NCI-H1436 (cell line): ENCODE measurements at places on chromosomes 16 and 17.

- no peak for DNase-seq
These were observed 90.0 kb downstream of the FOXL1 start for GRCh38 chr16:86668136-86668910.

- no peak for DNase-seq
These were observed 5.8 kb downstream of the LMF1 start for GRCh38 chr16:965036-965395.

DNA sequence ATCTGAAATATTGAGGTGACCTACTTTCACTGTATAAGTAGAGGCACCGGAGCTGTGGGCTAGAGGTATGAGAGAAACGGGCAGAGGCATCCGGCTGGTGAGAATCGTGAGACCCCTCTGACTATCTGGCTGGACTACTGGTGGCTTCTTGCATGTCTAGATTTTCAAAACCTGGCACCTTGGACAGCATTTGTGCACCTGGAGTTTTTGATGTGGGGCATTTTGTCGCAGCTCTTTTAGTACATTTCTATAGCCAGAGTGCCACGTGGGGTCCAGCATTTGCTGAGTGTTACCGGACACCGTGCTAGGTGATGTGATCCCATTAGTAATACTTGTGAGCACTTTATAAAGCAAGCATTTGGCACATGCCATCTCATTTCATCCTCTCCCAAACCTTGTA is 32.6 kb upstream of the SHISA9 start:
- DNase-seq, result no peak

DNA sequence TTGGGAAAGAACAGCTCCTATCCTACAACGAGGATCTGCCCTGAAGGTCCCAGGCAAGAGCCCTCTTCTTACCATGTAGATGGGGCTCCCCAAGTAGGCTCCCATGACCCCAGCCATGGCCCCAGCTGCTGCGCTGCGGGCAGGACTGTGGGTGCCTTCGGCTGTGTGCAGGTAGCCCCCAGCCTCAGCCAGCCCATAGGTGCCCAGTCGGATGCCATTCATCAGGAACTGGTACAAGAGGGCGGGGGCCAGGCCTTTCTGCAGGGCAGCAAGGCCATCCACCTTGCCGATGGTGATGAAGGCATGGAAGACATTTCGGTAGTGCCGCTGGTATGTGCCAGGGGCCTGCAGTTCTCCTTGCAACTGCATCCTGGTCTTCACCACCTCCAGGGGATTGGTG is 839 bp downstream of the SLC25A35 start:
- no peak for DNase-seq

DNA sequence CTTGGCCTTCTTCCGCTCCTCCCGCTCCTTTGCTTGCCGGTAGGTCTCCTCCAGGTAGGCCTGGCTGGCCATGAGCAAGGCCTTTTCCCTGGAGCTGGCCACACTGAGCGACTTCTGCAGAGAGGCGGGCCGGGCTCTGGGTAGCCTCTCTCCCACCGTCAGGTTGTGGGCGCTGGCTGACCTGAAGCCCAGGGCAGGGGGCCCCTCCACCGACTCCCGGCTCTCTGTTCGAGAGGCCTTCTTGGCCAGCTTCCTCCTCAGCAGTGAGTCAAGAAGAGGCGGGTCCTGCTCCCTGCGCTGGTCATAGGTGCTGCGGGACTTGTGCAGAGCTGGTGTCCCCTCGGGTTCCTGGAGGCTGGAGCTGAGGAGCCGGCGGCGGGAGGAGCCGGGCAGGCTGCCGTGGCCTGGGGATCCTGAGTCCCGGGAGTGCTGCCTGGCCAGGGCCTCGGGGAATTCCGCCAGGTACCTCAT is 12.8 kb downstream of the GPR179 start:
- no peak for DNase-seq

DNA sequence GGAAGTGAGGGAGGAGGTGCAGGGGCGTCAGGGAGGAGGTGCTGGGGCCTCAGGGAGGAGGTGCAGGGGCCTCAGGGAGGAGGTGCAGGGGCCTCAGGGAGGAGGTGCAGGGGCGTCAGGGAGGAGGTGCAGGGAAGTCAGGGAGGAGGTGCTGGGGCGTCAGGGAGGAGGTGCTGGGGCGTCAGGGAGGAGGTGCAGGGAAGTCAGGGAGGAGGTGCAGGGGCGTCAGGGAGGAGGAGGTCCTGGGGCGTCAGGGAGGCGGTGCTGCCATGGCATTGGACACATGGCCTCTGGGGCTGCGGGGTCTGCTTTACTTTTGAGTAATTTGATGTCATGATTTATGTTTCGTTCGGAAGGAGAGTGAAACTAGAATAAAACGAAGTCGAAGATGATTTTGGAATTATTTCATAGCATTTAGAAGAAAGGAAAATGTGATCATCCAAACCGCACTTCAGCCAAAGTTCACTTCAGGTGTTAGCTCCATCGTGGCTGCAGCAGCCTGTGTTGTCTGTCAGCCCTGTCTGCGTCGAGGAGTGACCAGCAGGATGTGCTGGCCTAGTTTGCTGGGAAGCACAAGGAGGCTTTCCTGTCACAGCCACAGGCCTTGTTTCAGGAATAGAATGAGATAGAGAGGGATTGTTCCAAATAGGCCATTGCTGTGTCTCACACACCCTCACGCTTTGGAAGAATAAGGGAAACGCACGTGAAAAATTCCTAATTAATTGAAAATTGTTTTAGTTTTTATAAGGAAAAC is 42.8 kb downstream of the RAB11FIP3 start:
- DNase-seq, result no peak

DNA sequence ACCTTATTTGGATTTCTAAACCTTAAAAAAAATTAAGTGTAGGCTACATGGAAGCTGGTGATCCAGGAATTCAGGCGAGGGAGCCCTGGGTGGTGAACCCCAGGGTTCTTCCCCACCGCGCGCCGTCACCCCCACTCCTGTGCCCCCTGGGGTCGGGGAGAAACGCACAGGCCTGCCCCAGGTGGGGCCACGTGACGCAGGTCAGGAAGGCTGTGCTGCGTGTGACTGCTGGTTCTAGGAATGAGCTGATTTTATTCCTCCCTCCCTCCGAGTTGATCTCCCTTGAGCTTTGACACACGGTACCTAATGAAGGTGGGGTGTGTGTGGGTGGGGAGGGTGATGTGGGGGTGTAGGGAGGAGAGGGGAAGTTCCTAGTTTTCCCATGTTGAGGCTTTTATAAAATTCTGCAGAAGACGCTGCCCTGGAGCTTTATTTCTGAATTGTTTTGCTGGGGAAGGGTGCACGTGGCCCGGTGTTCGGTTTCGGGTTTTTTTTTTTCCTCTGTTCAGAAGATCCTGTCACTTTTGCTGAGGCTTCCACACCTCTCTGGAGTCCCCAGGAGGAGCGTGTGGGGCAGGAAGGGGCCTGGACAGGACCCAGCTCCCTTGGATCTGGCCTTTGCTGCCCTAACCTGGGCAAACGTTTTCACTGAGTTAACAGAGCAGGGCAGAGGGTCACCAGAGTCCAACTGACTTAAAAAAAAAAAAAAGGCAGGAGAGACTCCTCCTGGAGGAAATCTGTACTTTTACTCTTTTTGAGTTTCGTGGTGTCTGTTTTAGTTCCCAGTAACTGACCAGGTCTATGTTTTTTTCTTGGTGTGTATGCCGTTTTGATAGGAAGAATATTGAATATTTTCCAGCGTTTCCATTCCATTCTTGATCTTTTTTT is 55.8 kb upstream of the GSE1 start:
- no peak for DNase-seq

- no peak for DNase-seq
These were observed 667.4 kb upstream of the SALL1 start for GRCh38 chr16:51818342-51818944.

DNA sequence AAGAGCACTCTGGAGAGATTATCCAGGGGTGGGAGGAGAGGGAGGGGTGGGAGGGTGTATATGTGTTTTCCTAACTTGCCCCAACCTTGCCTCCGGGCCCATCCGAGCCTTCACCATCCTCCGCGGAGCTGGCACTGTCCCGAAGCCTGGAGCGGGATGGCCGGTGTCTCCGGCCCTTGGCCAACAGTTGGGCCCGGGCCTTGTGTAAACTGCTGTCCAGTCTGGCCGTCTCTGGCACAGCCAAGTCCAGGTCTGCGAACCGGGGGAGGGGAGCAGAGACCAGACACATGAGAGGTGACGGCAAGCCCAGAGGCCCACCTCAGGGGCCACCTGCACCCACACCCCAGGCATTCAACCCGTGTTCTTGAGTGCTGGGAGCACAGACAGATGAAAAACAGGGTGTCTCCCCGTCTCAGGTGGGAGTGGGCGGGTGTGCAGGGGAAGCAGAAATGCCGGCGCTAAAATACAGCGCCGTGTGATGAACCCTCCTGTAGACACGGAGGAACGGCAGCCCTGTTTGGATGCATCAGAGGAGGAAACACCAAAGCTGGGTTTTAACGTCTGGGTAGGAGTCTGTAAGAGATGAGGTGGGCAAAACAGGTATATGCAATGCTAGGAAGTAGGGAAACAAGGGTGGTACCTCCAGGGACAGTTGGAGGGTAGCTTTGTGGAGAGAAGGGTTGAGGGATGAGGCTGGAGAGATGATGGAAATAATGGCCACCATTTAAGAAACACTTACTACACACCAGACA is 11.7 kb downstream of the SAMD14 start:
- DNase-seq, result no peak

DNA sequence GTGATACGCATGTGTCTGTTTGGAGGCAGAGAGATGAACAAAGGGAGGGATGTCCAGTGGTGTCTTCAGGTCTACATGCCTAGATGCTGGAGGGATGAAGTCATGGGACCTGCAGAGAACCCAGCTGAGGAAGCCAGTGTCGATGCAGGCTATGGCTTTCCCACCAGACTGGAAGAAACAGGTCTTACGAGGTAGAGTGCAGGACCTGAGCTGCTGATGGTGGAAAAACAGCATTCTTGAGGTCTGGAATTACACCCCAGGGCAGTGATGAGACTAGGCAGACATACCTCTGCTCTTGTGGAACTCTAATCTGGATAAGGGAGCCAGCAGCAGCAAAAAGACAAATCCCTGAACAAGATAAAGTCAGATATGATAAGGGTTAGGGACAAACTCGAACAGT is 37.4 kb downstream of the ARSG start:
- no peak for DNase-seq

DNA sequence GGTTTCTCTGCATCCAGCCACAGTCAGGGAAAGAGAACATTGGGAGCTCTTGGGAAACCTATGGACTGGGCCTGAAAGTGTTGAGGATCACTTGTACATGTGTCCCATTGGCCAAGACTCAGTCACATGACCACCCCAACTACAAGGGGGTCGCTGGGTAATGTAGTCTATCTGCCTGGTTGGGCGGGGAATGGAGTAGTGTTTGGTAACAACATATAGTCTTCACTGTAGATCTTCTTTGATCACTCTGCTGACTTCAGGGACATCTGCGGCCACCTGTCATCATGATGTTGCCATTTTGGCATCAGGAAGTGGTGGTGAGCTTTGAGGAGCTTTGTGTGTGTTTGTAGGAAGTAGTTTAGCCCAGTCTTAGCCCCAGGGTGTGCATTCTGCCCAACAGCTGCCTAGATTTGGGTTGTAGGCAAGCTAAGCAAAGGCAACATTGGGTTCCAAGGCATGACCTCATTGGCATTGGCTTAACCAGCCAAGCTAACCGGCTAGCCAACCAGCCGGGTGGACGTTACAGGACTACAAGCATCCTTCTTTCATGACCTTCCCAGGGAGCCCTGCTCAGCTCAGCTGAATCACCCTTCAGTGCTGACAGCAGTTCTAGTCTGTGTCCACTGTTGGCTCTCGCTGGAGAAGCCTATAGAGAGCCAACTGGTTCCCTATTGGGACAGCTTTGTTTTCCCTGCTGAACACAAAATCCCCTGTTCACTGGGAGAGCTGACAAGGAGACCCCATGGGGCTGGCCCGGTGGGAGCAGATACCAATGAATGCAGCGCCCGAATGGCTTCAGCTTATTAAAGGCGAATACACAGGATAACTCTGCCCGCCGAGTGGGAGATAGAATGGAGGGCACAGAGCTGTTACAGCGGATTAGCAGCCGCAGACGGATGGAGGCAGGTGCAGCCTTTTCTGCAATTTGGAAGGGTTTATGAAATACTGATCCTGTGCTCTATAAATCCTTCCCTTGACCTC is 178.6 kb downstream of the NTN1 start:
- no peak for DNase-seq

DNA sequence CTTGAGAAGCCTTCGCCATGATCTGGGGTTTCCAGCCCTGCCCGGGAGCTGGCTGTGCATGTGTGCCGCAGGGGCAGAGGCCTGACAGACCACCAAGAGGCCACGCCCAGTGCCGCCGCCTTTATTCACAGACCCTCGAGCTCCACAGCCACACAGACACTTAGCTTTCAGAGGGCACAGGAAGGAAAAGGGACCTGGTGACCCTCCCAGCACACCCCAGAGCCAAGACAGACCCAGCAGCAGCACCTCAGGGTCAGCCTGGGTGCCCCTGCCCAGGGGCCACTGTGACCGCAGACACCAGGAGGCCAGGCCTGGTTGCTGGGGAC is 10.8 kb downstream of the MCRIP1 start:
- DNase-seq, result no peak

- no peak for DNase-seq
These were observed 4.4 kb downstream of the GPS1 start for GRCh38 chr17:82055965-82056728.

DNA sequence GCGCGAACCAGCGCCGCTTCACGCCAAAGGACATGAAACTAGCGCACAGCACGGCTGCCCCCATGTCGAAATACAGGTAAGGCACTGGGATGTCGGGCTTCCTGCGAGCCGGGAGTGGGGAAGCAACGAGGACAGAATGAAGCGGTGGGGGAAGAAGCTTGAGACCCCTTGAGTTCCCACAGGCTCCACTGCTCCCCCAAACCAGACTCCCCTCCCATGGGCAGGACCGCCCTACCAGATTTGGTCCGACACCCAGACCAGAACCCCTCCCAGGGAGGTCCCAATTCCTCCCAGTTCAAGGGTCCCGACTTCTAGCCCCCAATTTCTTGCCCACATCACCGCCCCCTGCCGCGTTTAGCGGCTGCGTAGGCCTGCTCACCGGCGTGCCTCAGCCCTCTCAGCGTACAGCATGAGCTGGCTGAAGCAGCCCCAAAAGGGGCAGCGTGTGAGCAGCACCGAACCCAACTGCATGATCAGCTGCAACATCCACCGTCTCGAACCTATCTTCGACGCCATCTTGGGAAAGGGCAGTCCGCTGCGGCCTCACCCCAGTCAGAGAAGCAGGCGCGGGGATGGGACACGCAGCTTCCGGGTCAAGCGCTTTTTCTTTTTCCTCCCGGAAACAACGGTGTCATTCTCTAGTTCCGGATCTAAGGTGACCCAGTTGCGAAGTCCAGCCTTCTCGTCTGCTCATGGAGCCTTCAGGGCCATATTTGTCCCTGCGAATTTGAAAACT is at the start of gene TMEM101:
Gene TMEM101, minus strand, starts transcription at position 527 of the 736 bp plus-strand sequence. Its CDS starts 11 bp downstream, at position 516.
- DNase-seq, result peak; percentile 95

GRCh38 chr17:63086483-63087185 is 120.6 kb downstream of the TANC2 start:
- DNase-seq, result no peak

- no peak for DNase-seq
These were observed 42.4 kb upstream of the LONP2 start for GRCh38 chr16:48201515-48202201.

DNA sequence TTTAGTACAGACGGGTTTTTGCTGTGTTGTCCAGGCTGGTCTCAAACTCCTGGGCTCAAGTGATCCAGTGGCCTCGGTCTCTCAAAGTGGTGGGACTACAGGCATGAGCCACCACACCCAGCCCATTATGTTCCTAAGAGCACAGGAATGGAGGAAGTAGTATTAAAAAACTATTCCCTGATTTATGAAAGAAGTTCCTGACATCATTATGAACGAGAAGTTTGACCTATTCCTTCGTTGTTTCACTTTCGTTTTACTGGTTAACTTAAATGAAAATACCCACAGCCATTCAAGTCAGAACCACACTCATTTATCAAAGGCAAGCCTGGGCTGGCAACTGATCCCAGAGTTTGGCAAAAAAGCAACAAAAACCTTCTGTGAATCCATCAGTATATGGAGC is 13.5 kb upstream of the CBX4 start:
- DNase-seq, result no peak

GRCh38 chr16:63720848-63721247 is 1401.0 kb downstream of the CDH11 start:
- no peak for DNase-seq
